ENCODE measurements at places on chromosomes 11 and 22.
A peak's percentile ranks its signal among the peaks of the same experiment; 100 is the strongest.

GRCh38 chr11:100640646-100641045, 46.4 kb upstream of the ARHGAP42 start:
- no peak for DNase-seq

- DNase-seq, result peak; percentile 78
Measured at GRCh38 chr22:26679003-26679629, 21.7 kb downstream of the MIAT start.

GRCh38 chr11:113262594-113262993, 51.8 kb upstream of the TTC12 start:
- no peak for DNase-seq

DNA sequence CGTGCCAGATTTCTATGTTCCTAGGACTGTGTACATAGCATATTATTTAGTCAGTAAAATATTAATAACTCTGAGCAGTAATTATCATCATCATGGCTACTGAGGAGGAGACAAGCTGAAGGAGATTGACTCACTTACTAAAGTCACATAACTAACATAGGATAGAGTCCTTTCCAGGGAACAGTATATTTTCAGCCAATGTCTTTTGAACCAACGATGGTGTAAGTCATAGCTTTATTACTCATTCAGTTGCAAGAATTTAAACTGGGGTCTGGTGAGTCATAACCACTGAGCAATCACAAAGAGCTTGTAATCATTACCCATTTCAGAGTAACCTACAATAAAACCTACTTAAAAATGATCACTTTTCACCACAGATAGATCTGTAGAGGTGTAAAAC, 1564.8 kb upstream of the TENM4 start:
- DNase-seq, result no peak

DNA sequence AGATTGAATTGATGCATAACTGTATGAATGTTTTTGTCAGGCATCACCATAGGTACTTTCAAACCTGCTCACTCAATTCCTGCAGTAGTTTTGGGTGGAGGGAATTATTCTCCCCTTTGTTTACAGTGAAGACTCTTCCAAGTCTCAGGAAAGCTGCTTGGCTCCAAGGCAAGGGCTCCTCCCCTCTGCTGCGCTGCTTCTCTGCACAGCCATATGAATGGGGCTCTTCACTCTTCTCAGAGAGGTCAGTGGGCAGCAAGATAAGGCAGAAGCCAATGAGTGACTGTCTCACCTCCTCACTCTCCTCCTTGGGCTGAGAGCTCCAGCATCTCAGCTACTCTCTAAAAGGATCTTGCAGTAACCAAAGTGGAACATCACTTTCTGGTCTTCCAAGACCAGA, 165.7 kb upstream of the TTC12 start:
- no peak for DNase-seq

GRCh38 chr11:15969281-15969680, 387.1 kb downstream of the SOX6 start:
- peak; percentile 23 for DNase-seq

DNA sequence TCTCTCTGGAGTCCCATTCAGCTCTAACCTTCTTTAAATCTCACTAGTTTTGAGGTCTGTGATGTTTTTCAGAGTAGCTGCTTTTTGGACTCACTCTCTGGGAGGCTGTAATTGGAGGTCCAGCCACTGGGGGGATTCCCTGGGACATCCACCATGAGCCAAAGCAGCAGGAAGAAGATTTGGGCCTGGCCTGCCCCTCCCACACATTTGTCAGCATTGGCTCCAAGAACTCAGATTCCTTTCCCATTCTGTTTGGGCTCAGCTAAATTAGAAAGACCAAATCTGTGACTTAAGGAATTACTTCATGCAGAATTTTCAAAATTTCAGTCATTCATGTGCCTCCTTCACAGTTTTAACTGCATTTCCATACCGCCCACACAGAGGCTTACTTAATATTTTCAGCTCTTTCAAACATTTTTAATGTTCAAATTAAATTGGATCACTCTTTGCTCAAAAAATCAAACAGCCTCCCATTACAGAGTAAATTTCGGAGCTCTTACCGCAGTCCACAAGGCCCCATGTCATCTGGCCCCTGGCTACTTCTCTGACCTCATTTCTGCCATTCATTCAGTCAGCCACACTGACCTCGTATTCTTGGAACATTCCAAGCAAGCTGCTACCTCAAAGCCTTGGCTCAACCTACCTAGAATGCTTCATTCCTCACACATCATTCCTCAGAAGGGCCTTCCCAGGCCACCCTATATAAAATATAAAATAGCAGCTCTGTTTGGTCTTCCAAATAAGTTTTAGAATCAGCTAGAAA, 54.5 kb upstream of the RRAS2 start:
- no peak for DNase-seq

DNA sequence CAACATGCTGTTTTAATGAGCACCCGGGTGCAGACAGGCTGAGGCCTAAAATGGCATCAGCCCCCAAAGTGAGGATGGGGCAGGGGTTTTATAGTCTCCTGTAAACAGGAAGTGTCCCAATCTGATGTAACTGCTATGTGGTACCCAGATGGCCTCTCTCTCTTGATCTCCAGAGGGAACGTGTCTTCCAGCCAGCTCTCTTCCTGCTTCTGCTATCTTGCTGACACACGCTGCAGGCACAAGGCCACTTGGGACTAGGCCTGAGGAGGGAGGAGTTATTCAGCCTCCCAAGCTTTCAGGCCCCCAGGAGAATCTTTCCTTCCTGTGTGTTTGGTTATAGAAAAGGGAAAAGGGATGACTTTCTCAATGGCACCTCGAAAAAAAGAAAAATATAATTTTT, 11.4 kb upstream of the VSTM5 start:
- DNase-seq, result no peak

DNA sequence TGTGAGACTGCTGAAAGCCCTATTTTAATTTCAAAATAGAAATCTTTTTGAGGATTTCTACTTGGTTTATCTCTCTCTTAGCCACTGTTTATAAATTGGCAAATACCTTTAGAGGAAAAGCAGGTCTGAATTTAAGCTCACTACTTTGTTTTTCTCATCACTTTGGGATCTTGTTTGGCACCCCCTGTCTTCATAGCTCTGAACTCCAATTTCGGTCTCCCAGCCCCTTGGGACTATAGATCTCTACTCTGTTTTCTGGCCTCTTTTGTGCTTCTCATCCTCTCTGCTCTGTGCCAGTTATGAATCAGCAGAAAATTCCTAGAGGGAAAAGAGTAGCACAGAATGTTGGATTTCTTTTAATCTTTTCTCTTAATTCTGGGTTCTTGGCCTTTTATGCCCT, 118.3 kb downstream of the CYP2R1 start:
- no peak for DNase-seq

DNA sequence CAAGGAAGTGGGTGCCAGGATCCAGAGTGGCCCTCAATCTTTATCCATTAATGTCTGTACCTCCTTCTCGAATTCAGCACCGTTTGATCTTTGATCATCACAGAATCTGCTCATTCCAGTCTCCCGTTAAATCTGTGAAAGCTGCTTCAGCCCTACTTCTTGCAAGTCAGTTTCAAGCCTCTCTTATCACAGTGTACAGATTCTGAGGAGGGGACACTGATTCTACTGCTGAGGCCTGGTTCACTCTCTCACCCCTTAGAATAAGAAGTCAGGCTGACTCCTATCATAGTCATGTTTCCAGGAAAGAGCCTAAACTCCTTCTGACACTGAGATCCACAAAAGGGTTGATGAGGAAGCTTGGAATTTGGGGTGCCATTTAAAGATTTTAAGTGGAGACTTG, 39.0 kb downstream of the MAML2 start:
- no peak for DNase-seq

DNA sequence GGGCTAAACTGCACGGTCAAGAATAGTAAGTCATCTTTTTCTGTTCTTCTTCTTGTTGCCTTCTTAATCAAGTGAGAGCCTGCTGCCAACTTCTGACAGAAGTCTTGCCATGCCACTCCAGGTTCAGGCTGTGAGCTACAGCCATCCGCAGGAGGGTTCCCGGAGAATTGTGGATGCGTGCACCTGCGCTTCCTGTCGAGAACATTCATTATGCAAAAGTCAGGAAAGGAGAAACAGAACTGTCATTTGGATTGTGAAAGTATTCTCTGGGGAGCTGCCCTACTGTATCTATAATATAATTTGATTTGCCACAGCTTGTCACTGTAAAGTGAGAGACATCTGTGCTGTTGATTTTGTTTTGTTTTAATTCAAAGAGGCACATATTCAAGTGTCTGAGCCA, 12.3 kb downstream of the IL17RA start:
- DNase-seq, result no peak

- no peak for DNase-seq
Measured at GRCh38 chr11:16750417-16750816, 12.0 kb downstream of the C11orf58 start.

DNA sequence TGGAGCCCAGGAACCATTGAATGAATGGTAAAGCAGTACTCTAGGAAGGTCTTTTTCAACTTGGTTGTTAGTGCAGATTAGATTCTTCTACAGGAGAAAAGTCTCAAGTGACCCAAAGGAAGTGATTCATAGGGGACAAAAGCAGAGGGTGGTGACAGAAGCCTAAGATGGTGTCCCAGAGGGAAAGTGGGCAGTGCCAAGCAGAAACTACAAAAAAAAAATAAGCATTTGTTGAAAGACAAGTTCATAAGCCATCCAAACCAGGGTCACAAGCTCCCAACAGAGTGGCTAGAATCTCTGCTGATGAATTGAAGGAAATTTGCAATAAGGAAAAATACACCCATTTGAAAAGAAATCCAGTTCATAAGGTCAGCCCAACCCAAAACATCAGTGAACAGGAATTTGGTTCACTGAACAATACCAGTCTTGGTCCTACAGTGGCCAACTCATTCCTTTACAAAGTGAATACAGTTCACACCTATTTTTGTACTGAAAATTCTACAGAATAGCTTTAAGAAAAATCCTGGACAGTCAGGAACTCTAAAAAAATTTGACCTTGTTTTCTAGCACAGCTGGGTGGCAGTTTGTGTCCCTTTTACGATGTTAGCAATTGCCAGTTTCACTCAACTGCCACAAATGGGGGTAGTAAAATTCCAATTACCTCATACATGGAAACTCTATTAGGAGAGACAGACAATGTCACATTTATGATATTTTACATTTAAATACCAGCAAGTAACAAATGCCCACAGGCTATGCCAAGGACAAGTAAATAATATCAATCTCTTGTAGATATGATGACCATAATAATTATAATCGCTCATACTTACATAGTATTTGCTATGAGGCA, 21.6 kb upstream of the NUP160 start:
- no peak for DNase-seq

DNA sequence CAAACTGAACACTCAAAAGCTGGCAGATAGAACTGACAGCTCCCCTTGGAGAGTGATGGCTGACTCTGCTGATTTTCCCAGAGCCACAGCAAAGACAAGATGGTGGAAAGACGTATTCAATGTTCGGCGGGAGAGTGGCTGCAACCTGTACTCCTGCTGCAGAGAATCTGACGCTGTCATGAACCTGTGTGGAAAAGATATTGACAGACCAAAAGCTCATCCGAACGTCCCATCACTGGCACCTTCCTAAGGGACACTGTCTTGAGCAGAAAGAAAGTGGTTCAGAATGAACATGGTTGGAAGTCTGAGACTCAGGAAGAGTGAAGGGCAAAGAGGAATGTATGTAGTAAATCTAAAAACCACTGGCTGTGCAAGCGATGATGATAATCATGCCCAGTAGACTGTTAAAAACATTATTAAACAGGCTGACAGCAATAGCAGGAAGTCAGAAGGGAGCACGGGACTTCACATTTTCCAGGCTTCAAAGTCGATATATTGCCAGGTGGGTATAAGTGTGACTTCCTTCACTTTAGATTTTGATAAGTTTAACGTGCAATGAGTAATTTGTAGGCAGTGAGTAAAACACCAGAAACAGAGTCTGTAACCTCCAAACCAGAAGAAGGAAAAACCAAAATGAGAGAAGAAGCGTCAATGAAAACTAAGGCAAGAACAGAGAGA, 6.2 kb upstream of the IL17REL start:
- DNase-seq, result peak; percentile 79

GRCh38 chr11:120917559-120918239, 106.2 kb upstream of the TBCEL start:
- DNase-seq, result no peak

DNA sequence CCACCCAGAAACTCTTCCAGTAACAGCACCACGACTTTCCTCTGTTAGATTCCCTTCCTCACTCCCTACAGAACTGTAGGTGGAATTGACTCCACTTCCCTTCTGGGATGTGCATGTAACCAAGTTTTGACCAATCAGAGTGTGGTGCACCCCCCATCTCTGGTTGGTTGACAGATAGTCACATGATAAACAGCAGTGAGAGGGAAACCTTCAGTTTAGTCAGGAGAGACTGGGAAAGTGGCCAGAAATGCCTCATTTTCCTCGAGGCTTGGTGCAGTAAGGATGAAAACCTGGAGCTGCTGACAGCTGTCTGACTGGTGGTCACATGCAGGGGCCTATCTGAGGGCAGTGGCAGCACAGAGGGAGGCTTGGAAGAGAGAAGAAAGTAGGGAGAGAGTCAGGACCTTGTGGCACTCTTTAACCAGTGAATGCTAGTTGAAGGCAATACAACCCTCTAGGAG, 67.3 kb upstream of the GRK3 start:
- no peak for DNase-seq

DNA sequence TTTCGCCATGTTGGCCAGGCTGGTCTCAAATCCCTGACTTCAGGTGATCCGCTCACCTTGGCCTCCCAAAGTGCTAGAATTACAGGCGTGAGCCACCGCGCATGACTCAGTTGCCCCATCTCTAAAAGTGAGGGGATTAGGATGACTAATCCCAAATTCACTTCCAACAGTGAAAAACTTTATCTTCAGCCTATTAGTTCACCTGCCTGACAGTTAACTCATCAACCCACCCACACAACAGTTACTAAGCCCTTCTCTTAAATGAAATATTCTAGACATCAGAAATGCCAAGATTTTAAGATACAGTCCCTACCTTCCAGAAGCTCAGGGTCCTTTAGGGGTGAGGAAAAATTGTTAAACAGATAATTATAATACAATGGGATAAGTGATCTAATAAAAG, 2.0 kb upstream of the ANKRD42 start:
- no peak for DNase-seq

DNA sequence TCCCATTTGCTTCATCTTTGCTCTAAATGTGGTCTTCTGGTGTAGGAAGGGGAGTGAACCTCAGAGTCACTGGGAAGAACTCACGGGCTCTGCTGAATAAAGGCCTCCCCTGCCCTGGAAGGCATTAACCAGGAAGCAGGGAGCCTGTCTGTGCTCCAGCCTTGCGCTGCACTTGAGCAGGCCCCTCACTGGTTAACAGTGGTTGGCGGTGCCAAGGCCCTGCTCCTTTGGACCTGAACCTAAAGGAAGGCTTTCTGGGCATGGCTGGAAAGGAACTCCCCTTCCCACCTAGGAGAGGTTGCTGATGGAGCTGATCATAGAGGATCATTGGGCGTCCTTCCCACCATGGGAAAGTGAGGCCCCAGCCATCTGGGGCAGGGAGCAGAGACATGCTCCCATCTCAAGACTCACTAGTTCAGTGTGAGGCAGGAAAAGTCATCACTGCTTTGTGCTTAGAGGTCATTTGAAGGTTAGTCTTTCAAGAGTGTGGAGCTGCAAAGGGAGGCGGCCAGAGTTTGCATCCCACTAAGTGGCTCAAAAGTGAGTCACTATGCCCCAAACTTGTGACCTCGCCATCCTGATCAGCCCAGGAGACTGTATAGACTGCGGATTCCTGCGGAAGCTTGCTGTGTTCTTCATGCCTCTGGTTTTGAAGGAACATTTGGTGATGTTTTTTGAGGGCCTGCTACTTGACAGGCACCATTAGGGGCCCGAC, 50.4 kb downstream of the DBX1 start:
- DNase-seq, result no peak

All from activated CD4-positive, alpha-beta T cell treated with anti-CD3 and anti-CD28 coated beads, Interleukin-2, Interleukin-4, amounts not matched to agents 100 ng/mL and 50 ng/mL, durations not matched to agents 16 hours and 8 hours (primary cell).